HT-29 (cell line): ENCODE measurements at places on chromosomes 16 and 17. TPM values are rescaled to one million over a fixed set of nuclear protein-coding genes. Genes with fewer than 3 reads are reported as not detected.

DNA sequence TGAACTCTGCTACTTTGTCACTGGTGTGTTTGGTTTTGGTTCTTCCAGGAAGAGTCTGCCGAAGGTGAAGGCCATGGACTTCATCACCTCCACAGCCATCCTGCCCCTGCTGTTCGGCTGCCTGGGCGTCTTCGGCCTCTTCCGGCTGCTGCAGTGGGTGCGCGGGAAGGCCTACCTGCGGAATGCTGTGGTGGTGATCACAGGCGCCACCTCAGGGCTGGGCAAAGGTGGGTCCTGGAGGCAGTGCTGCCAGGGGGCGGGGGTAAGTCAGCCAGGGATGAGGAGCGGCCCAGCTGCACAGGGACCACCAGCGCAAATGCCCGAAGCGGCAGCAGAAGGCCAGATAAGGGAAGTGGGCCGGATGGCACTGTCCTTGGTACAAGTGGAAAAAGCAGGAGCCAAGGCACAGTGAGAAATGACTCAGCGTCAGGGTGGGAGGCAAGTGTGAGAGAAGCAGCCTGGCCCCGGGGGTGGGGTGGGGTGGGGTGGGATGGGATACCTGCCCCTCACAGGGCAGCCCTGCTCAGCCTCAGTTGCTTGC lies 41.9 kb downstream of the TMEM11 start:
- DNase-seq: no peak

GRCh38 chr16:83272843-83273242 lies 534.9 kb upstream of the HSBP1 start:
- DNase-seq: no peak

DNA sequence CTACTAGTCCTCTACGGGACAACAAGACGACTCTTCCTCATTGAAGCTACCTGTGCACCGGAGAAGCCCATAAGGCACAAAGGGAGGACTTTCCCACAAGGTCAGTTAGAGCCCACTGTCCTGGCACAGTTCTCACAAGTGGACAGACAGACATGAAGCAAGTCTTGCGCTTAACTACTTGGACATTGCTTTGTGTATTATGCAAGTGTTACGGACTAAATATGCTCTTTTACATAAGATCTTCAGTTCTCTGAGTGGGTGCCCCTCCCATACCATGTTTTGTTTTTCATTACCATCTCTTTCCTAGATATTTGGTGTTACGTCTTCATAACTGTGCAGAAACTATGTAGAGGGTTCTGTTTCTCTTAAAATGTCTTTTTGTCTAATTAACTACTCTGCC lies 18.1 kb downstream of the ANKRD40CL start:
- DNase-seq: no peak

DNA sequence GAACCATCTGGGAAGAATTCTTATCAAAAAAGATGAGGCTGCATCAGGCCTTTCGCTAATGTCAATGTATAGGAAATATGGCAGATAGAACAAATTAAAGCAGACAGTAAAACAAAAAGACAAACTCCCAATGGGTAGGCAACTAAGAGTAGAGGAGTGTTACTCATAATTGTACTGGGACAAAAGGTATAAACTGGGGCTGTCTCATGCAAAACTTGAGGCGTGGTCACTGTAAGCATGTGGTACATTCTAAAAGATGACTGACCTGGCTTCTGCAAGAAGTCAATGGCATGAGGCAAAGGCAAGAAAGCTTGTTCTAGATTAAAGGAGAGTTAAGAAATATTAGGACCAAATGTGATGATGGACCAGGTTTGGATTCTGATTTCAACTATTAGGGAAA lies 26.7 kb downstream of the SMIM36 start:
- no peak for DNase-seq

GRCh38 chr17:34386697-34387550 lies 23.9 kb upstream of the CCL1 start:
- DNase-seq: no peak

DNA sequence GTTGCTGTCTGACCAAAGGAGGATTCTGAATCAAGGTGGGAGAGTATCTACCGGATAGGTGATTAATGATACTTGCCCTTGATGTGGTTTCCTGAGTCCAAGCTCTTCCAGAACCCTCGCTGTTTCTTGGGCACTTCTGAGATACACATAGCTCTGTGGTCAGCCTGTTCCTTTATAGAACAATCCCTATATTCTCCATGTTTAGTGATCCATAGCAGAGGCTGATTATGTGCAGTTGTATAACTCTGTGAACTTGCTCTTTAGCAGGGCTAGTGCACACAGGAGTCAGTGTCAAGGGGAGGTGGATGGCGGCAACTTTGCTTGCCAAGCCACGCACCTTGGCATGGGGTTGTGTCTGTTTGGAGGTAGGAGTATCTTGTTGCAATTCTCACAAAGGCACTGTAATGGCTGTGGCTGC lies 36.1 kb downstream of the ARL4D start:
- no peak for DNase-seq

- no peak for DNase-seq
These were observed 47.0 kb downstream of the HSD17B2 start for GRCh38 chr16:82082097-82082496.

DNA sequence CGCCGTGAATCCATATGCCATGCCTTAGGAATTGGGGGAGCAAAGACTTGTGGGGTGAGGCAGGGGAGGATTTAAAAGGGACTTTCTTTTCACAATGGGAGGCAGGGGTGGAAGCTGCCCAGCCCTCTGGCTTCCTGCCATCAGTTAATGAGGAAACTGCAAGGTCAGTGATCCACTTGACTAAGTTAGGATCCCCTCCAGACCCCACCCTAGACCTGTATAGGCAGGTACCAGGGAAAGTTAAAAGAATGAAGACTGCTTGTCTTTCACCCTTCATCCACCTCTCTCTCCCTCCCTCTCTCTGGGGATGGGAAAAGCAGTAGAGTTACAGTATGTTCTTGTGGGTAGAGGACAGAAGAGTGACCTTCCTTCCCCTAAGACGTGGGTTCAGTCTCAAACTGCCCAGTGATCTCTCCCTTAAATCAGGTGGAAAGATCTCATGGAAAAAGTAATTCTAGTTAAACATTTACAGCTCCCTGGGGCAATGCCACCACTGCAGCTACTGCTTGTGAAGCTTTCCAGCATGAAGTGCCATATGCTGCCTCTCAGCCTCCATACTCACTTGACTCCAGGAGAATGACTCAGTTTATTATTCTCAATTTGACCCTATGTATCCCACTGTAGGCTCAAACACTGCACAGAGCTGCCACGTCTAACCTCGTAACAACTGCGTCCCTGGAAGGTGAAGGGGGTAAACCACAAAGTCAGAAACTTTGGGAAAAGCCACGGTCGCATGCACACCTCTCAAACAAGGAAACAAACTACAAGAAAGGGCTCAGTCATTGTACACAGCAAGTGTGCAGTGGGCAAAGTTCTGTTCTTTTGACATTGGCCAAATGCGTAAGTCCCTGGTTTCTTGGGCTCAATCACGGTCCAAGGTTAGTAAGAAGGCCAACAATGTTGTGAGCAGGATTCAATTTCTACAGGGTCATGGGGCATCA lies 1.2 kb downstream of the COA3 start:
- DNase-seq: peak; percentile 27

DNA sequence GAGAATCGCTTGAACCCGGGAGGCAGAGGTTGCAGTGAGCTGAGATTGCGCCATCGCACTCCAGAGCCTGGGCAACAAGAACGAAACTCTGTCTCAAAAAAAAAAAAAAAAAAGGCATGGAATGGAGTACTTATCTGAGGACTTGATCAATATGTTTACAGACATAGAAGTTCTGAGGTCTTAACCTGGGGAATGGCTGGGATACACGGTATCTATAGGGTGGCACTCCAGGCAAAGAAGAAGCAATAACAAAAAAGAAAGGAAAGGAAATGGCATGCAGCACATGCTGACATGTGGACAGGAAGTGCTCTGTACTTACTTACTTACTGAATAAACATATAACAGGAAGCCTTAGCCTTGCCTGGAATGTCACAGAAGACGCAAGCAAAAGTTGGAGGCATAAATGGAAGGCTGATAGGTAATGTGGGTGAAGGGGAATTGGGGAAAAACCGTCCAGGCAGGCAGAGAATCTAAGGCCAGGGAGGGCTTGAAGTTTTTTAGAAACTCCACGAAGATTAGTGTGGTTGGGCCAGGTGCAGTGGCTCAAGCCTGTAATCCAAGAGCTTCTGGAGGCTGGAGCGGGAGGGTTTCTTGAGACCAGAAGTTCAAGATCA lies 10.1 kb upstream of the SPOP start:
- peak; percentile 20 for DNase-seq

- DNase-seq: no peak
These were observed 259.7 kb downstream of the SEC14L1 start for GRCh38 chr17:77400445-77400870.

GRCh38 chr16:5216441-5217080 lies 119.0 kb upstream of the EEF2KMT start:
- DNase-seq: no peak

DNA sequence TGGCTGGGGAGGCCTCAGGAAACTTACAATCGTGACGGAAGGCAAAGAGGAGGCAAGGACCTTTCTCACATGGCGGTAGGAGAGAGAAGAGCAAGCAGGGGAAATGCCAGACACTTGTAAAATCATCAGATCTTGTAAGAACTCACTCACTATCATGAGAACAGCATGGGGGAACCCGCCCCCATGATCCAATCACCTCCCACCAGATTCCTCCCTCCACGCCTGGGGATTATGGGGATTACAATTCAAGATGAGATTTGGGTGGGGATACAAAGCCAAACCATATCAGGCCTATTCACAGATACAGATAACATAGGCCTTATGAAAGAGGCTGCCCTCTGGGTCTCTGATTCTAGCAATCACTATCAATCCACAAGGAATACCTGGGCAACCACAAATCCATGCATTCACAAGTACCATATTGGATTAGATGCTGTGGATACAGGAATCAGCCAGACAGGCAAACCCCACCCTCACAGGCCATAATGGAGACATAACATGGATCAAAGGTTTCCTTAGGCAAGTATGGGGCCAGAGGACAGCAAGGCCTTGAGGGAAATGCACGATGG lies 284.9 kb downstream of the SOX9 start:
- no peak for DNase-seq

DNA sequence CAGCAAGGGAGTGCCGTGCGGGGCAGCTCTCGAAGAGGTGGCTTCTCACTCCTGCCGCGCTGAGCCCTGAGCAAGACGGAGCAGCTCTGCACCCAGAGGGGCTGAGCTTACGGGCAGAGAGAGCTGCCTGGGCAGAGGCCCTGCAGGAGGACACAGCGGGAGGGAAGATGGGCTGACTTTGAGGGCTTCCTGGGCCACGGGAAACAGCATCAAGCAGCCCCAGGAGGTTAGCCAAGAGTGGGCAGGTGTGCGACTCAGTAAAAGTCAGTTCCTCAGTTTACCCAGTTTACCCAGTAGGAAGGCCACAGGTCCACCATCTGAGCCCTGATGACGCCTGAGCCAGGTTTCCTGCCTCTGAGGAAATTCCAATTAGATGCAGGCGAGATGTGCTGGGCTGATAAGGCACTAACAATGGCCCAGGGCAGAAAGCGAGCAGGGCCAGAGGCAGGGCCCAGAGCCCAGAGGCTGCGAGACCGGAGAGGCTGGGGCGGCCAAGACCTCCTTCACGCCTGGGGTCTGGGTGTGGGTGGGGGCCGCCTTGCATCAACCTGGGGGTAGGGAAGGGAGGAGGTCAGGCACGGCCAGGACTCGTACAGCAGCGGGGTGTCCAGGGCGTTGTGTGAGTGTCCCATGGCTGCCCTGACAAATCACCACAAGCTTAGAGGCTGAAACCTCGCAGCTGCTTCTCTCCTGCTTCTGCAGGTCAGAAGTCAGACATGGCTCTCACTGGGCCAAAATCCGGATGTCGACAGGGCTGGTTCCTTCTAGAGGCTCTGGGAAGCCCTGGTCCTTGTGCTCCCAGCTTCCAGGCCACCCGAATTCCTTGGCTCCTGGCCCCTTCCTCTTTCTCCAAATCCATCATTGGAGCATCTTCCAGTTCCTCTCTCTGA lies 32.0 kb upstream of the CIBAR2 start:
- no peak for DNase-seq

DNA sequence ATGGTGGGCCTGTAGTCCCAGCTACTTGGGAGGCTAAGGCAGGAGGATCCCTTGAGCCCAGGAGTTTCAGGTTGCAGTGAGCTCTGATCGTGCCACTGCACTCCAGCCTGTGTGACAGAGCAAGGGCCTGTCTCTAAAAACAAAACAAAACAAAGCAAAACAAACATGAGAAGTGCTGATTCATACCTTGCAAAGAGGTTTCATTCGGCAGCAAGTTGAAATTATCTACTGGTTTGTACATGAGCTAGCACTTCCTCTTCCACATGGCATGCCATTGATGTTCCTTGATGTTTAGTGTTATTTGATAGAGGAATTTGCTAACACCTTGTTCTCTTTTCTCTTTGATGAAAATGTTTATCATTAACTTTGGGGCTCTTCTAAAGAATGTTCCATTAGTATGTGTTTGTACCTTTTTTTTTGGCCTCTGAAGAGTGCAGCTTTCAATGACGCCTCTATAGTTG lies 50.6 kb downstream of the SPECC1 start:
- peak; percentile 1 for DNase-seq

DNA sequence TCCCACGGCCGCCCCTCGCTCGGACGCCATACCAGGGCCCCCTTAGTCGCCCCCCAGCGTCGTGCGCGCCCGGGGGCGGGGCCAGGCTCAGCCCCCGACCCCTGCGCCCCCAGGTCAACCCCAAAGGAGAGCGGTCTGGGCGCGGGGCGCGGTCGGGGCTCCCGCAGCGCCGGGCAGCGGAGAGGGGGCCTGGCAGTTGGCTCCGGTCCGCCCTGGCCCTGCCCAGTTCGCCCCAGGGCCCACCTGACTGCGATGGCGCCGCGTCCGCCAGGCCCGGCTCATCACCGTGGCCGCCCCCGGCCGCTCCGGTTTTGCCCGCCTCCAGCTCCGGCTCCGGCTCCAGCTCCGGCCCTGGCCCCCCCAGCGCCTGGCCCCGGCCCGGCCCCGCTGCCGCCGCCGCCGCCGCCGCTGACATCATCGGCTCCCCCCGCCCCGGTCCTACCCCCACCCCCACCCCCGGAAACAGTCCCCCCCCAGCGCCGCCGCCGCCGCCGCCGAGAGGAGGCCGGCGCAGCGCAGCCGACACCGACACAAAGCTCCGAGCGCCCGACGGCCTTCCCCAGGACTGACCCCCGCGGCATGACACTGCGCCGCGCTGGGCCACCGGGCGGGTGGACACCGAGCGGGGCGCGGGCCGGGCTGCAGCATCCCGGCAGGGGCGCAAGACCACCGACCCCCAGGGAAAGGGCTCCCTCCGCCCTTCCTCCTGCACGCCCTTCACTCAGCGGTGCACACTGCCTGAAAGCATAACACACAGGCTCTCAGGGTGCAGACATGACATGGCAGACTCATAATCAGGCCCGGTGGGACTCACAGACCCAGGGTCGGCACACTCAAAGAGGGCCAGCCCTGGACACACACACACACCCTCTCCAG lies at the start of gene ZBTB4:
Gene ZBTB4 (minus strand): TSS at position 419 of the 876 bp plus-strand sequence. CDS start 12,830 bp downstream, outside the sequence.
- peak; percentile 20 for DNase-seq

DNA sequence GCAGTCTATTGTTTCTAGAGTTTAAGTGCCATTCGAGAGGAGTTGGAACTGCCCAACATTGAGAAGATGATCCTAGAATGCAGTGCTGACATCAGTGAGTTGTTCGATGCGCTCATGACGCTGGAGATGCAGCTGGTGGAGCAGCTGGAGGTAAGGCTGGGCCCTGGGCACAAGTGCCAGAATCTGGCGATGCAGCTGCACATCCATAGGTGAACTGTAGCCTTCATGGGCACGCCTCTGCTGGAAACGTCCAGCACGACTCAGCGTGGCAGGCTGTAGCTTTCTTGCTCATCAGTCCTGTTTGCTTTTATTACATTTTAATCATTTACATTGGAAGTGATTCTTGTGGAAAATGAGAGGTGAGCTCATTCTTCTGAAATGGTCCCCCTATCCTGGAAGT lies 31.7 kb downstream of the DRC3 start:
- DNase-seq: no peak

The STH gene
- not detected in 2 replicates for total RNA-seq

The RNF222 gene
- not detected in 2 replicates for total RNA-seq

The MYH3 gene
- 0.25 and 1.0 TPM in 2 replicates for total RNA-seq

The CMTM2 gene
- not detected in 2 replicates for total RNA-seq

The KCNH6 gene
- total RNA-seq: 0.61 TPM in 1 of 2 replicates, not detected in the other
